ENCODE measurements at places on chromosomes 5 and 9. TPM values are rescaled to one million over a fixed set of nuclear protein-coding genes. Genes with fewer than 3 reads are reported as not detected.

Gene HTR4
- total RNA-seq = not detected

Gene SPATA31D4
- not detected for total RNA-seq

DNA sequence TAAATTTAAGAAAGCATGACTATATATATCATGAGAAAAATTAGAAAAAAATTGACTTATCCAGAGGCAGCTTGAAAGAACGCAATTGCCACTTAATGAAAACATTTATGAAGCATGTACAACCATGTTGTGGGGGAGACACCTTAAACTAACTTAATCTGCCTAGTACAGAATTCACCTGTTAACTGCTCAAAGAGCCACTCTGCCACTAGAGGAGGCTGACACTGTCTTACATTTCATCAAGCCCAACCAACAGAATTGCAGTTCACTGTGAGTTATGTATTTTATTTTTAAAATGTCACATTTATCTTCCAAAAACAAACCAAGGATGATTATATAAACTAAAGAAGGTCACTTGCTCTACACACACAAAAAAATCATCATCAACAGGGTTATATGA lies 252.9 kb downstream of the MLLT3 start:
- no peak for DNase-seq
- peaks cover 49% of the 10 kb centered on the region for H3K4me1 ChIP-seq
- H3K27ac ChIP-seq = no peak overlapping the region
- no peaks in the 10 kb centered on the region for H3K27me3 ChIP-seq
- H3K4me3 ChIP-seq = no peak overlapping the region

GRCh38 chr5:157540707-157541446 lies 34.7 kb downstream of the ADAM19 start:
- peak overlapping the region; percentile 62 for H3K27ac ChIP-seq

- H3K27ac ChIP-seq = no peak overlapping the region
- DNase-seq = no peak
- no peaks in the 10 kb centered on the region for H3K27me3 ChIP-seq
These were observed 105.2 kb upstream of the RAD23B start for GRCh38 chr9:107177857-107178256.

GRCh38 chr5:110968246-110969005 lies 103.1 kb upstream of the TSLP start:
- DNase-seq = no peak
- H3K4me1 ChIP-seq = no peaks in the 10 kb centered on the region
- no peak overlapping the region for H3K27ac ChIP-seq
- H3K27me3 ChIP-seq = no peaks in the 10 kb centered on the region
- H3K4me3 ChIP-seq = no peak overlapping the region

- H3K27ac ChIP-seq = no peak overlapping the region
- no peak overlapping the region for H3K4me3 ChIP-seq
- DNase-seq = no peak
- no peaks in the 10 kb centered on the region for H3K27me3 ChIP-seq
- H3K4me1 ChIP-seq = no peaks in the 10 kb centered on the region
These were observed 93.9 kb downstream of the EFNA5 start for GRCh38 chr5:107576736-107577393.

DNA sequence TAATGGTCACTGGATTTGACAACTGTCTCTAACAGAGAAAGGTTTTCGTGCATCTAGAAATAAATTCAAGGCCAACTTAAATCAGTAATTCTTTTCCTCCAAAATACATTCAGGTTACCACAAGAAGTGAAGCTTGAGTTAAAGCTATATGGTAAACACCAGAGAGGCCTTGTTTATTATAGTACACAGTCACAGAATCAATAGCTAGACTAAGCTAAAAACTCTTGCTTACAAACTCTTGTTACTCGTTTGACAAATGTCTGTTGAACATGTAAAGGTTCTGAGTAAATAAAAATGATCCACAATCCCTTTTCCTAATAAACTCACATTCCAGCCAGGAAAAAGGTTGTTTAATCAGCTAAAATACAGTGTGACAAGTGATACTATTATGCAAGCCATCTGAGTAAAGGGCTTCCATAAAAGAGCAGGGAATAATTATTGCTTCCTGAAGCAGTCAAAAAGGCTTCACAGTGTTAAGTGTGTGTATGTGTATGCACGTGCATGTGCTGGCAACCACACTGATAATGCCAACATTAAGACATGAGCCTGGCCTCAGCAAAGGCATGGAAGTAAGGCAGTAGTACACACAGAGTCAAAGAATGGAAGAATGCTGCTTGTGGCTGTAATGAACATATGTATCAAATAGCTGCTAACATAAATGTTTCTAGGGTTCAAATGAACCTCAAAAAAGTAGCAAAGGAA lies 12.8 kb downstream of the PTAR1 start:
- no peak overlapping the region for H3K27ac ChIP-seq
- H3K27me3 ChIP-seq = no peaks in the 10 kb centered on the region
- no peak for DNase-seq
- no peak overlapping the region for H3K4me3 ChIP-seq

- H3K27ac ChIP-seq = no peak overlapping the region
- no peaks in the 10 kb centered on the region for H3K36me3 ChIP-seq
- H3K4me3 ChIP-seq = no peak overlapping the region
- no peak for DNase-seq
- H3K27me3 ChIP-seq = peaks cover 3% of the 10 kb centered on the region
- H3K4me1 ChIP-seq = no peaks in the 10 kb centered on the region
These were observed 18.3 kb upstream of the IL33 start for GRCh38 chr9:6197330-6197729.

GRCh38 chr9:81634915-81635516 lies 54.3 kb downstream of the TLE1 start:
- no peaks in the 10 kb centered on the region for H3K36me3 ChIP-seq
- no peak for DNase-seq
- H3K4me1 ChIP-seq = no peaks in the 10 kb centered on the region
- no peaks in the 10 kb centered on the region for H3K27me3 ChIP-seq

DNA sequence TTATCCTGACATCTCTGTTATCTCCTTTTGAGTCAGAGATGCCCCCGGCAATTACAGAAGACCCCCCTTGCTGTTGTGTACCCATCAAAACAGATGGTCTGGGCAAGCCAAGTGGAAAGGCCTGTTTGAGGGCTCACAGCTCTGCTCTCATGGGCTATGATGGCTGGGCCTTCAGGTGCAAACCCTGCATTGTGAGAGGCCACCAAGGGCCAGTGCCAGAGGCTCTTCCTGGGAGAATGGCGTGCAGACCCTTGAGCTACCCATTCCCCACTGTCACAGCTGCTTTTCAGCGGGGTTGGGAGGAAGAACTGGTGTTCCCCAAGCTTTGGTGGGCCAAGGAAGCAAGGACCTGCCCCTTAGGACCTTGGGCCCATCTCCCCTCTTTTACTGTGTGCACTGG lies 174.7 kb upstream of the PPP1R26 start:
- no peak overlapping the region for H3K4me3 ChIP-seq
- H3K27ac ChIP-seq = no peak overlapping the region
- DNase-seq = no peak
- no peaks in the 10 kb centered on the region for H3K36me3 ChIP-seq

Data from CD8-positive, alpha-beta memory T cell (primary cell).